H7 (cell line): ENCODE measurements at places on chromosomes 2 and 18.

DNA sequence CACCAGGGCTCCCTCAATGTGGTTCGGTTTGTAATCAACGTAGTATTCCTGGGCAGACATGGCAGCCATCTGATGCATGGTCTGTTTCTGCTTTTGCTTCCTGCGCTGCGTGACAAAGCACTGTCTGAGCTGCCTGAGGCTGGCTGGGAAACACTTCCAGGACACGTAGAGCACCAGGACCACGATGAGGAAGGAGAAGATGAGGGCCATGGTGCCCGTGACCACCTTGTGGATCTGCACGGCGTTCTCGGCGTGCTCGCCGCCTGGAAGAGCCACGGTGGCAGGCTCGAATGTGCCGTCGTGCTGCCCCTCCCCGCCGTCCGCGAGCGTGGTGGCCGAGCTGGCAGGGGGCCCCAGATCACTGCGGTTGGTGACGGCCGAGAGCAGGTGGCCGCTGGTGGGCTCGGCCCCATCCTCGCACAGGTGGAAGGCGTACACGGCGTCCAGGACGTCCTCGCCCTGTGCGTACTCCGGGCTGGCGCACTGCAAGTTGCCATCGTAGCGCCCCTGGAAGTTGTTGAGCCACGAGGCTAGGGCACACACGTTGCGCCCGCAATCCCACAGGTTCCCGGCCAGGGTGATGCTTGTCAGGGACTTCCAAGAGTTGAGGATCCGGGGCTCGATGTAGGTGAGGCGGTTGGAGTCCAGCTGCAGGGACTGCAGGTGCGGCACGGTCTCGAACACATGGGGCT is 2.1 kb downstream of the LRRTM1 start:
- peak; percentile 56 for DNase-seq

- DNase-seq, result no peak
Measured at GRCh38 chr18:38368246-38368645, 802.6 kb upstream of the CELF4 start.

- DNase-seq, result no peak
Measured at GRCh38 chr18:41783879-41784278, 171.2 kb upstream of the PIK3C3 start.

- DNase-seq, result no peak
Measured at GRCh38 chr18:23228102-23229061, 93.1 kb downstream of the CABLES1 start.

- DNase-seq, result no peak
Measured at GRCh38 chr2:235026649-235027557, 75.1 kb downstream of the SH3BP4 start.
